NCI-H1930 (cell line): ENCODE measurements at places on chromosomes 12 and 14.
A peak's percentile ranks its signal among the peaks of the same experiment; 100 is the strongest.

- no peak for DNase-seq
Measured at GRCh38 chr14:29064305-29064900, 297.8 kb downstream of the FOXG1 start.

DNA sequence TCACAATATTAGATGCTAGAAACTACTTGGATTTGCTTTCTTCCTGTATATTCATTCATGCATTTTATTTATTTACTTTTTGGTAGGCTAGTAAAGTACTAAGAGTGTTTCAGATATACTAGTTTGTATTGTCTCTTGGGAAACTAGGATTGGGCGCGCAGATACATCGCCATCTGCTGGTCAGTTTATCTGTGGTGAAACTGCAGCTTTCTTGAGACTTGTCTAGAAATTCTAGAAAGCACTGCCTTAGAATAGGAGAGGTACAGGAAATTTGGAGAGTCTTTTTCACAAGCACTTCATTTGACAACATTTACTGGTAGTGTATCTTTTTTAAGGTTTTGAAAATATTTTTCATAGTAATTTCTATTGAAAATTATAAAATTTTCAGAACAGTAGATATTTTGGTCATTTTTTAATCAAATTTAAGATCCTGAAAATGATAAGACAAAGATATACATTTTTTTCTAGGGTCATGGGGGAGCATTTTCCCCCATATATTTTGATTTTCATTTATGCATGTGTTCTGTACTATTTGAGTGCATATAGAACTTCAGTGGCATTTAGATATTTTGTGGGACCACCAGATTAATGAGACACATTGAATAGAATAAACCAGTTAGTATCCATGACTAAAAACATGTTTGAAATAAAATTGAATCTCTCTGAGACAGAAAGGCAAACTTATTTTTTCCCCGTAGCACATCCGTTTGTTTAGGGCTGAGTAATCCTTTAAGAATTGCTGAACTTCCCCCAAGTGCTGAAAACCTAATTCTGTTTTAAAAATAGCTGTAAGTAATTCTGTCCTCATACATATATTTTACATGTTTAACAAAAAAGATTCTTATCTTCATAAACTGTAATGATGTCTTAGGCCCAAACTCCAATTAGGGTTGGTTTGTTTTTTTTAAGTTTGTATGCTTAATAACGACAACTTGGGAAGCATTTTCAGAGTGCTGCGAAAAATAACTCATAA is 44.5 kb downstream of the SLC38A6 start:
- peak; percentile 38 for DNase-seq

DNA sequence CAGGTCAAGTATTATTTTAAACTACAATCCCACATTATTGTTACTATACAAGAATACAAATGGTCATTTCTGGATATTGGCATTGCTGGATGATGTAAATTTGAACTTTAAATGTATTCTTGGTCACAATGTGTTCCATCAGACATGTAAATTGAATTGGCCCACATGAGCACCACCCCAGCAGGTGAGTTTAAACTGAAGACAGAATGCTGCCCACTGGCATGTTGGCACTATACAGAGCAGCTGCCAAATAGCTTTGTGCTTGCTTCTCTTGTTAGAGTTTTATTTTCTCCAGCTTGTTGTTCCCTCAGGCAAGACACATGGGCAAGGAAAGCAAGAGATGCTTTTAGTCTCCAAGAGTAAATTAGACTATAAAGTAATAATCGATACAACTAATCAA is 98.6 kb downstream of the C12orf50 start:
- DNase-seq: no peak

DNA sequence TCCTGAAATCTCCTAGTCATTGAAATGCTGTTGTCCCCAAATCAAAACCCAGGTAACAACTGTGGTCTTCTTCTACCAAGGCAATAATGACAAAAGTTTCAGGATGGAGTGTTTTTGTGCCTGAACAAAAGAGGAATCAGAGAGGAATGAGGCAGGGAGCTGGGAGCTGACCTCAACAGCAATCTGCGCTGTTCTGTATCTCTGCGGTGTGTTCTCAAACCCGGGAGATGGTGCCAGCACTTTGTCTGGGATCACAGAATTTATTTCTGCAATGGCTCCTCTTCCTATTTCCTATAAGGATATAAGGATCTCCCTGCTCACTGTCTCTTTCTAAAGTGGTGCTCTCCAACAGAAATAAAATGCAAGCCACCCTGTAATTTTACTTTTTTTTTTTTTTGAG is 449 bp upstream of the GLT8D2 start:
- no peak for DNase-seq

DNA sequence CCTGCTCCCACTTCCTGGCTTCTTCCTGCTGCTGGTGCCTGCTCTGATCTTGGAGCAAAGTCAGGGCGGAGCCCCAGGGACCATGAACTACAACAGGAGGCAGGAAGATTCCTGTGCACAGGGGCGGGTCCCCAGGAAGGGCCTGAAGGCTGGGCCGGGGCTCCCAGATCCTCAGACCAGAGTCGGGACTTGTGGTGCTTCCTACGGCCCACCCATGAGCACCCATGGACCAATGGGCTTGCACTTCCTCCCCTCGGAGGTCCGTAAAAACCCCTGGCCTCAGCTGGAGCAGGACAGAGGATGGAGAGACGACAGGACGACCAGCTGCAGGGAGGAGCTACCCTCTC is 1287.1 kb downstream of the TMEM121 start:
- no peak for DNase-seq

GRCh38 chr12:72006766-72007165 is 68.1 kb downstream of the TPH2 start:
- no peak for DNase-seq
